ELF-1 (cell line): ENCODE measurements at places on chromosomes 7 and 10.

DNA sequence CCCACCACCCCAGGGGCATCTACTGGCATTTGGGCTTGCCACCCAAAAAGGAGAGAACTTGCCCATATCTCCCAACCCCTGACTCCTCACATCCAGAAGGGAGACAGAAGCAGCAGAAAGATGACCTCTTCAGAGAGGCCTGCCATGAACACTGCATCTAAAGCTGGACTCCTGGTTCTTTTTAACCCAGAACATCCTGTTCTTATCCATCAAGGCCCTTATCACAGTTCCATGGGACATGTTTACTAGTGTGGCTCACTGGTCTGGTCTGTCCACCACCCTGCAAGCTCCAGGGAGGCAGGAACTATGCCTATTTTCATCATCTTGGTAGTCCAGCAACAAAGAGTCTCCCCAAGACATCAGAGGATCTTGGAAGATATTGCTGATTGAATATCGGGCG lies 114.9 kb upstream of the PDLIM1 start:
- DNase-seq, result no peak

DNA sequence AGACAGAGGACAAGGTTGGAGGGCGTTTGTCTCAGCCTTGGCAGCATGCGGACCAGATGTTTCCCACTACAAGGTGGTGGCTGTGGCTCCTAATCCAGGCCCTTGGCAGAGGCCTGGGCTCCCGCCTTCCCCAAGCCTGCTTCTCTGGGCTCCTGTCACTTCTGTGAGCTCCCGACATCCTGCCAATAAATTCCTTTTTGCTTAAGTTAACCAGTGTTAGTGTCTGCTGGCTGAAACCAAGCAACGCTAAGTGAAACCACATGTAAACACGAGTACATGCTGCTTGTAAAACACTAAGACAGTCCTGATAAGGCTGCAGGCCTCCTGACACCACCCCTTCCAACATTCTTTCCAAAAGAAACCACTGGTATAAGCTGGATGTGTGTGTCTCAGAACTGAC lies 263.6 kb upstream of the ZMIZ1 start:
- DNase-seq, result peak; percentile 77

DNA sequence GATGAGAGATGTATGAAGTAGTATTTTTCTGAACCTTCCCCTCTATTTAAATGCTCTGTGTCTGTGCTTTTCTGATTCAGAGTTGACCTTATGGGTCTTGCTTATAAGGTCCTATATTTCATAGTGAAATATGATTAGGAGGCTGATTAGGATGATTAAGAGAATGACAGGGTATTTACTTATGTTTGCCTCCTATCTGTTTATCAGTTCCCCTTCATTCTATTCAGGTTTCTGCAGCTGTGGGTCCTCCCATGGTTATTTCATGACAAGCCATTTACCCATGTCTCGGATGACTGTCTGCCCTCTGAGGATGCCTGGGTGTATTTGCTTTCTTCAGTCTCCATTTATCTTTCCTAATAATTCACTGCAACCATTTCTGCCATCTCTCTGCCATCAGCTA lies 16.9 kb downstream of the RPA3 start:
- DNase-seq, result no peak

- no peak for DNase-seq
These were observed 4.7 kb downstream of the IDI2 start for GRCh38 chr10:1020958-1021357.

DNA sequence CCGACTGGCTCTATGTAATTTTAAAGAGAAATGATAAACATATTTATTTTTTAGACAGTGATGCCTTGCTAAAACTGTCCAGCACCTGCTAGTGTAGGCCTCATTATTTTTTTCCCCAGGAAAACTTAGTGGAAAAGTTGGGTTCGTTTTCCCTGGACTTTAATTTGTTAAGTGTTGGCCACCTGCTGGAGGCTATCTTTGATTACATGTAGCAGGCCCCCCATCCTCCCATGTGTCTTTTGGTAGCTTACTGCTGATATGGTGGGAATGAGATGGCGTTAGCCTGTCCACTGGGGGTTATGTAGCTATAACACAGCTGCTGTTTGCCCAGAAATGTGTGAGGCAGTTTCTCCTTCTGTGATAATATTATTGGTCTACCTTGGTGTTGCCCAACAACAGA lies 265.0 kb downstream of the SORCS3 start:
- DNase-seq, result no peak

- DNase-seq, result peak; percentile 29
These were observed 618.7 kb downstream of the DNAJB6 start for GRCh38 chr7:157955348-157955999.

- no peak for DNase-seq
These were observed 22.5 kb downstream of the PCGF5 start for GRCh38 chr10:91242940-91243339.

DNA sequence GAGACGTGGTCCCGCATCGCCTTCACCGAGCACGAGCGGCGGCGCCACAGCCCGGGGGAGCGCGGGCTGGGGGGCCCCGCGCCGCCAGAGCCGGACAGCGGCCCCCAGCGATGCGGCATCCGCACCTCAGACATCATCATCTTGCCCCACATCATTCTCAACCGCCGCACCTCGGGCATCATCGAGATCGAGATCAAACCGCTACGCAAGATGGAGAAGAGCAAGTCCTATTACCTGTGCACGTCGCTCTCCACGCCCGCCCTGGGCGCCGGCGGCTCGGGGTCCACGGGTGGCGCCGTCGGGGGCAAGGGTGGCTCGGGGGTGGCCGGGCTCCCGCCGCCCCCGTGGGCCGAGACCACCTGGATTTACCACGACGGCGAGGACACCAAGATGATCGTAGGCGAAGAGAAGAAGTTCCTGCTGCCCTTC lies 737 bp downstream of the CNNM2 start:
- no peak for DNase-seq

DNA sequence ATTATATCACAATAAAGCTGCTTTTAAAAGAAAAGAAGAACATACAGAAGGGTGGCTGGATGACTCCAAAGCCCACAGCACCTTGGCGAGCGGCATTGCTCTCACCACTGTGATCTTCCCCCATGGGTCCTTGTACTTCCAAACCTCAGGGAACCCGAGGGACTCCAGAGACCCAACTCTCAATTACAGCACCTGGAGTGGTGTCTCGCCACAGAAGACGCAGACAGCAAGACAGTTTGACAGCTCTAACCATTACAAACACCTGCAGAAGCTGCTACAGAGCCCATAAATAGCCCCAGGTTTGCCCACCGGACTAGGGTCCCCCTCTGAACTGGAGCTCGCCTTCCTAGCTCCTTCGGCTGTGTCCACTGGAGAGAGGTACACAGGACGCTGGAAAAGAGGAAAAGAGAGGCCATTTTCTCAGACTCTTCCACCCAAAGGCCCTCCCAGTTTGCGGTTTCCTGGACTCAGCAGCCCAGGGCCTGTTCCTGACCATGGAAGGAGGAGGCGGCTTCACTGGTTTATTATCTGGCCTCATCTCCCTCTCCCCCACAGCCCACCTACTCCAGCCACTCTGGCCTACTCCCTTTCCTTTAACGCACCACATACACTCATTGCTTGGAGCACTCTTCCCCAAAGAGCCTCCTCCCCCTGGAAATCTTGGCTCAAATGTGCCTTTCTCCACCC lies 1.9 kb downstream of the PIK3AP1 start:
- DNase-seq, result no peak
